ENCODE measurements at places on chromosomes 5 and 9.

DNA sequence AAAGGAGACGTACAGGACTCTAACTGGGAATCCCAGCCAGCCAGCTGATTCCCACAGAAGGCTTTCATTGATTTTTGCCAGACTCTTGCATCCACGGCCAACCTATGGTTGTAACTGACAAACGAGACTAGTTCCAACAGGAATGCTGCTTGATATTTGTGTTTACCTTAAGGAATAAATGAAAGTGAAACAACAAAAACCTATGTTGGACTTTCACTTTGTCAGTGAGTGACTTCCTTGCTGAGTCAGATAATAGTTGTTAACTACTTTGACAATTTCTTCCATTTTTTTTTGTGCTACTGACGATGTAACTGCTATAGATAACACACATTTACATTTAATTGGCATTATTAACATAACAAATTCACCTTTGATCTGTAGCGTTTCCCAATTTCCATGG, 63.4 kb upstream of the LRRTM2 start:
- no peak for DNase-seq

DNA sequence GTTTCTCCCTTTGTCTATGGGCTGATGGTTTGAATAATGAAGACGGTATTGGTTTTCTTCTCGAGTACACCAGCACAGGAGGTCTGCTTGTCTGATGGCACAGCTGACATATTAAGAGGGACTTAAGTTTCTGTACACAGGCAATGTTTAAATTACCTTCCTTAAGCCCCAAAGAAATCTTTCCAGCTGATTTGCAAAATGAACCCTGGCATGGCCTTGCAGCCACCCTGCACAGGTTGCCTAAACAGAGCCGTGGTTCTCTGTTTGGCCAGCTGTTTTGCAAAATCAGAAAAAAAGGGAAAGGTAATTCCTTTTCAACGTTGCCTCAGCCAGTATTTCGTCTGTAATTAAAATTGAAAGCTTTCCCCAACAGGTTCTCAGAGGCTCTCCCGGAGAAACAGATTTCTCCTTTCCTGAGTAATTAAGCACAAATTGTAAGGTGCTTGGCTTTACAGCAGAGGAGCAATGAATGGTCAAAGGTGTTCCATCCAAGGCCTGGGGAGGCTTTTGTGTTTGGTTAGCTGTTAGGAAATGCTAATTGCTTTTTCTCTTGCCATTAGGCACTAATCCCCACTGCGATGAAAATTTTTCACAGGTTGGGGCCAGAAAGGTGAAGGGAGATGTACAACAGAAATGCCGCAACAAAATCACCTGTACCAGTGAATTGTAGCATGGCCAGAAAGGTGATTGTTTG, 138.9 kb downstream of the RASEF start:
- no peak for DNase-seq

DNA sequence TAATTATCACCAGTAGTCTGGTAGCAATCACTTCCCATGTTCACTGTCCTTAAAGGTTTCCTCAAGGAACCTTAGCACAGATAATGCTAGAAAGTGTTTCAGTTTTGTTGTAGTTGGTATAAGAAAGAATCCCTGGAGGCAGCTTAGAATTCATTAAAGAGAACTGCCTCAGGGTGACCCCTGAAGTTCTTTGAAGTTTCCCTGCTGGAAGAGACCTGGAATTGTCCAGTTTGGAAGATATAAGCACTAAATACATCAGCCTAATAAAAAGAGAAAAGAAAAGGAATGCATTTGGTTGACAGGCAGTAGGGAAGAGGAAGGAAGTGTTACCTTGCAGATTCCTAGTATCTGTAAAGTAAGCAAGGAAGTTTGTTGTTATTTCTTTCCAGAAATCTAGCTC, 999.6 kb upstream of the DMAC1 start:
- DNase-seq: no peak

- no peak for DNase-seq
These were observed 19.9 kb downstream of the ELL2 start for GRCh38 chr5:95941756-95942155.

GRCh38 chr9:124355039-124355940, 60.0 kb downstream of the PSMB7 start:
- DNase-seq: no peak

DNA sequence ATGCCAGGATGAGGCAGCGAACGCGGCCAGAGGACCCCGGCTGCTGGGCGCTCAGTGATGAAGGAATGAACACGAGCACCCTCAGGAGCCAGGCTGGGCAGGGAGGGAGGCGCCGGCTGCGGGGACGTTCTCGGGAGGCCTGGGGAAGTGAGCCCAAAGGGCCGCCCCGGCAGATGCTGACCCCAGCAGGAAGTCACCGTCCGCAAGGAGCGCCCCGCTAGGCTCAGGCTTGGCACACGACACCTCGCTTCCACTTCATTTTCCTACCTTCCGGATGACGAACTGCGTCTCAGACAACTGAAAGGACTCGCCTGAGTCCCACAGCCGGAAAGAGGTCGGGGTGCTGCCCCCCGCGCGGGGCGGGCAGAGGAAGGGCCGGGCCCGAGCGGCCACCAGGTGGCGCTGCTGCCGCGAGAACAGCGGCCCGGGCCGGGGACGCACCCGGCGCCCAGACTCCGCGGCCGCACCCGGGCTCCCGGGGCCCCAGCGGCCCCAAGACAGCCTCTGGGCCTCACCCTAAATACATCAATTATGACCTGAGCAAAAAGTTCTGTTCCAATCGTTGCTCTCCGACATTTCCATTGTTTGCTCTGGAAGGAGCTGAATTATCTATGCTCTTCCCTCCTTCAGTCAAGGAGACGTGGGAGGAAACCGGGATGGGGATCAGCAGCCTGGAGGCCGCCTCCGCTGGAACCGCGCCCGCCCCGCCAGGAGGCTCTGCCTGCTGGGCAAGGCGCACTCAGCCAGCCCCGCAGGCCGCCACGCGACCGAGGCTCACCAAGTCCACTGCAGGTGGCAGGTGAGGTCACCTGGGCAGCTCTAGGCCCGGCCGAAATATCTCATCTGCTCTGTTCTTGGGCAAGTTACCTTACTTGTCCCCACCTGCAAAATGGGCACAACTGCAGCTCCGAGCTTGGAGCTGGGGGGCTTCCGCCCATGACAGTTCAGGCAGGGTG, 107.0 kb downstream of the ZNF354C start:
- DNase-seq: peak; percentile 72

DNA sequence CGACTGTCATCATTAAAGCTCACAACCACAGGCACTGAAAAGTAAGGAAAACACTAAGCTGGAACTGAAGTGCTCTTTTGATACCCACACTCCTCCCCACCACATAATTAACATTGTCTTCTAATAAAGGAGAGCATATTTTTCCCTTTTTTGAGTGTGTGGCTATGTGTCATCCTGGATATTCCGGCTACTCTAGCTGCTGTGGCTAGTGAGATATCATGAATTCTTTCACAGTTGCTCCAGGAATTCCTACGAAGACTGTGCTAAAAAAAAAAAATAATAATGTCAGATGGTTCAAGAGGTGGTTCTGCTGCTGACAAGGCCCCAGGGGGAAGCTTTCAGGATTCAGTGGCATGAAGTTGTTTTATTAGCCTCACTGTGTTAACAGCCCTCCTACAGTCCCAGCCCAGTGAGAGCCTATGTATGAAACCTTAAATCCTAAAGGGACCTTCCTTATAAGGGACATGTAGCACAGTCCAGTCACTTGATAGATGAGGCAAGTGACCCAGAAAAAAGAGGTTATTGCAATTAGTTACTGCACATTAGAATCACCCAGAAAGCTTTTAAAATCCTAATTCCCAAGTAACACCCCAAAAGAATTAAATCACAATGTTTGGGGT, 46.6 kb downstream of the TMEM252 start:
- no peak for DNase-seq

DNA sequence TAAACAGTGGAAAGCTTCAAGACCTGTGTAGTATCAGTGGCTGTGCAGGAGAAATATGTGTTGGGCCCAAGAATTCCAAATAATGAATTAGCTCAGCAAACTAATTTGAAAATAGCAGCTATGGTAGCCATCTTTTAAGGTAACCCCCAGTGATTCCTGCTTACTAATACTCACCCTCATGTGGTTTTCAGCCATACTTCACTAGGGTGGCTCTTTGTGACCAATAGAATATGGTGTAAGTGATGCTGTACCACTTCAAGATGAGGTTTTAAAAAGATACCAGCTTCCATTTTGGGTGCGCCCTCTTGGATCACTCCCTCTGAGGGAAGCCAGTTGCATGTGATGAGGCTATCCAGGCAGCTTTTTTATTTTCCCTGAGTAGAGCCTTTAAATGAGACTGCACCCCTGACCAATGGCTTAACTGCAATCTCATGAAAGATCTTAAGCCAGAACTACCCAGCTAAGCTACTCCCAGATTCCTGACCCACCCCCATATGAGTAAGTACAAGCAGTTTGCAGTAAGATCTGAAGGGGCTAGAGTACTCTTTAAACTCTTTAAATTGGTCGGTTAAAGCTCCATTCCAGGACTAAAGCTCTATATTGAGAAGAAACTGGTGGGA, 58.3 kb downstream of the UHRF2 start:
- no peak for DNase-seq

GRCh38 chr5:15995341-15996052, 184.1 kb downstream of the MARCHF11 start:
- DNase-seq: no peak

DNA sequence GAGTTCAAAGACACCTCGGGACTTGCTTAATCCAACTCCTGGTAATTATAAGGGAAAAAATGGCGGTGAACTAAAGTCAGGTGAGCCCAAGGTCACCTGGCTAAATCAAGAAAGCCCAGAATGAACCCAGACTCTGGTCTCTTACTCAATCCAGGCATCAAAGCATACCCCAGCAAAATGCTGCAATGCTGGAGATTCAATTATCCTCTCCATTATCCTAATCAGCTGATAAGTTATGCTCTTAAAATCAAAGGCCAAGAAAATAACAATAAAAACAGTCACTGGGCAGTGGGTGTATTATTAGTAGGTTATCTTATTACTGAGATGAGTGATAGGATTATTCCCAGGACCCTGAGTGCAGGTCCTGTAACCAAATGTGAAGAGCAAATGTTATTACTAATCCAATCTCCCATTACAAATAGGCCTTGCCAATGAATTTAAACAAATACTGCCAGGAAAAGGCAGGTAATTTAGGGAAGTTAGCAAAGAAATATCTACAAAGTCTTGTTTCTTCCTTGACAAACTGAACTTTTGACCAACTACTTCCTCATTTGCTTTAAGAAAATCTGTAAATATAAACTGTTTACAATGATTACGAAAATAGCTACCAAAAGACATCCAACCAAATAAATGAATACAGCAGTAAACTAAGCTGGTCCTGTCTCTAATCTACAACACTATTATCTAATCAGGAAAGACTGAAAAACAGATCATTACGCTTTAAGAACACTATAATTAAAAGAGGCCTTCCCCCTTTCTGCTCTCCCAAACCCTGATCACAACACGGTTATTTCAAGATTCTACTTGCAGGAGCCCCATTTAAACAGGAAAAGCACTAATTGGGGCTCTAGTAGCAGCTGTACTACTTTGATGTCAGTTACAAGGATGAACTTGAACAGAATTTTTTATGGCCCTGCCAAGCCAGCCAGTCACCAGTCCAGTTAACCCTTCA, 103.2 kb downstream of the MED27 start:
- no peak for DNase-seq

- DNase-seq: no peak
These were observed 2.4 kb upstream of the DOCK8 start for GRCh38 chr9:212297-212696.

- DNase-seq: no peak
These were observed 95.8 kb upstream of the RARS1 start for GRCh38 chr5:168390491-168390890.

GRCh38 chr5:139686706-139687441, 38.7 kb downstream of the CXXC5 start:
- peak; percentile 28 for DNase-seq

- no peak for DNase-seq
These were observed 19.6 kb downstream of the ROR2 start for GRCh38 chr9:91930475-91930874.

GRCh38 chr5:91175708-91176107, 207.4 kb downstream of the ARRDC3 start:
- DNase-seq: no peak

DNA sequence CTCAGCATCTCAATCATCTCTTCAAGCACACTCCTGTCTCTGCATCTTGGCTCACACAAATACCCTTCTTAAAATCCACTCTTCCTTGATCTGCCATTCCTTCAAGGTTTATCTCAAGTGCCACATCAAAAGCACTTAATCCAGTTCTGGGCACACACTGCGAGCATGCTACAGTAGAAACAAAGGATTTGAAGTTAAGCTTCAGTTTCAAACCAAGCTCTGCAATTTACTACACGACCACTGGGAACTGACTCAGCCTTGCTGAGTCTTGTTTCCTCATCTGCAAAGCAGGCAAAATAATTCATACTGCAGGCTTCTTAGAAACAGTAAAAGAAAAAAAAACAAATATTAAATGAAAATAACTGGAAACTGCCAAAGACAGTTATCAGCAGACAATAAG, 50.5 kb upstream of the CTNNAL1 start:
- DNase-seq: no peak

DNA sequence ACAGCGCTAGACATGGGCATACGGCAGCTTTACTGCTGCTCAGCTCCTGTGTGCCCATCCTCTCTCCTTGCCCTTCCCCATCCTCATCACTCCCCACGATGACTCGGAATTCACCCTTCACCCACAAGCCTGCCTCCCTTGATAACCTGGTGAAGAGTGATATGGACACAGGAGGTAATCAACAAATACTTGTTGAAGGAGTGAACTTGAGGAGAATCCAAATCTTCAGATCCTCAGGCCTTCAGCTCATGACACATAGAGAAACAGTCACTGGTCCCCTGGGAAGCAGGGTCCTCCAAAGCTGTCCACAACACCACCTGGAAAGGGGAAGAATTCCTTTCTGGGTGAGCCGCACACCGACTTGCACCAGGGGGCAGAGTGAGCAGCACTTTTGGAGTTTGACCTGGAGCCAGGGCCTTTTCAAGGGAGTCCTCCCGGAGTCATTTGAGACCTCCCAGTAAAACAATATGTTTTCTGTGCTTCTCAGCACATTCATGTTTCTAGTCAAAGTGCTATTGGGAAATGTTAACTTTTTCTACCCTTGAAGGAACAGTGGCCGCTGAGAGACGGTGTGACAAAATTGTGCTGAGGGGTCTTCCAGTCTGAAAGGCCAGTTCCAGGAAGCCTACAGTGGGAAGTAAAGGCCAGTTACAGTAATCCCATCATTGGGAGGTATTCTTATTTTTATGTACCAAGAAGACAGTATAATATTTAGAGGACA, 332.3 kb downstream of the CWC27 start:
- peak; percentile 56 for DNase-seq

DNA sequence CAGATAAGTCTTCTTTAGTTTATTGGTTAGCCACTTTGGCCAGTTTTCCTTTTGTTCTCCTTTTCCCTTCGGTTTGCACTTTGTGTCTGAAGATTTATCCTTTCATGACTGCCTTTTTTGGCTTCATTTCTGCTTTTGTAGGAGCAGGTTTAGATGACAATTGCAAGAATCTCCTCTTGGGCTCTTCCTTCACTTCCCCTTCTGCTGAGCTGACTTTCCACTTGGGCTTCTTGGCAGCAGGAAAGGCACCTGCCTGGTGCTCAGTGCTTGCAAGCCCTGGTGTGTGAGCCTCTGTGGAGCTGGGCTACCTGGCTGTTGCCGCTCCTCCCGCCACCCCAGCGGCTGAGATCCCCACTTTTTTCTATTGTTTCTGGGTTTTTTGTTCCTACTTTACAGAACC, 7.3 kb downstream of the CCDC112 start:
- no peak for DNase-seq

Data from endothelial cell (in vitro differentiated cells).